ENCODE measurements at places on chromosomes 11 and 22.
A peak's percentile ranks its signal among the peaks of the same experiment; 100 is the strongest.

GRCh38 chr11:82210011-82210410 is 523.7 kb downstream of the FAM181B start:
- no peak for DNase-seq

- no peak for DNase-seq
These were observed 718 bp downstream of the CHKA start for GRCh38 chr11:68120273-68121066.

DNA sequence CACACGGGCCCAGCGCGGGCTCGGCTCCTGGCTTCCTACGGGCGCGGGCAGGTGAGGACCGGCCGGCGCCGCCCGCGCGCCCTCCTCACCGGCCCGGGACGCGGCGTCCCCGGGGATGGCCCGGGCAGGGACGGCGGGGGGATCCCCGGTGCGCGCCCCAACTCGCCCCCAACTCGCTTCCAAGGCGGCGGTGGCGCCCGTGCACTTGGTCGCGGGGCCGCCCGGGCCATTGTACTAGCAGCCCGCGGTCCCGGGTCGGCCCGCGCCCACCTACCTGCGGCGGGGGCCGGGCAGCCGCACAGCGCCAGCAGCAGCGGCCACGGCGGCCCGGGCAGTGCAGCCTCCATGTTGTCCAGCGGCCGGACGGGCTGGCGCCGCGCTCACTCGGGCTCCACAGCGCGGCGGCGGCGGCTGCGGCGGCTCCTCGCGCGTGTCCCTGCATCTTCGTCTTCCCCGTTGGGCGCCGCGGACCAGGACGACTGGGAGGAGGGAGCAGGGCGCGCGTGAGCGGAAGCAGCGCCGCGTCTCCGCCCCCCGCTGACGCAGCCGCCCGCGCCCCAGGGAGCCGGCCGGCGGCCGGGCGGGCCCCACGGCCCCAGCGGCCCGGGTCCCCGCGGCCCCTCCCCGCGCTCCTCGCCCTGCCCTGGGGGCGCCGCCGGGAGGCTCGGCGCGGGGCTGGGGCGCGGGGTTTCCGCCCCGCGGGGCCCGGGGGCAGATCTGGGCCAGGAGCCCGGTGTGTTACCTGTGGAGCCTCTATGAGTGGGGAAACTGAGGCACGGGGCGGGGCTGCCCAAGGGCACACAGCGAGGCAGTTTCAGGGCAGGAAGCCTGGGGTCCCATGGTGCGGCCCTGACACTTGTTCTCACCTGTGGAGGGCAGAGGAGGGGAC is 159.3 kb upstream of the GRK3 start:
- DNase-seq, result peak; percentile 54

GRCh38 chr11:107508858-107509244 is 51.2 kb upstream of the CWF19L2 start:
- DNase-seq, result no peak

- DNase-seq, result no peak
These were observed 5.6 kb upstream of the SH3BP1 start for GRCh38 chr22:37633625-37634416.

DNA sequence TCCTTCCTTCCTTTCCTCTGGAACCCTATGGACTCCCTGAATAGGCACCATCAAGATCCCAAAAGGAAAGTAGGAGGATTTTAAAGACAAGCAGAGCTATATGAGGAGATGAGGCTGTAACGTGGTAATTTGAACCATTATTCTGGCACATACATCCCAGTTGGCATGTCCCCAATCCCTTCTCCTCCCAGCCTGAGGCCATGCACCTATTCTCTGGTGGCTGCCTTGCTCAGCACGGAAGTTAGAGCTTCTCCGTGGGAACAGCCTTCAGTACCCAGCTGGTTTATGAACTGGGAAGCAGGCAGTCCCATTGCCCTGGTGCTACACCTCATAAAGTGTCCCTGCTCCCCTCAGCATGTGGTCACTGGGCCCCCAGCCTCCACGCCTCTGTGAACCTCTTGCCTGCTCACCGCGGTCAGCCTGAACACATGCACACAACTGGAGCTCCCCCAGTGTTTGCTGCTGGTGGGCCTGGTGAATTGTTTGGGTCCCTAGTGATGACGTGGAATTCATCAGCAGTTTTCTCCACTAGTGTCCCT is 139.9 kb upstream of the PLET1 start:
- DNase-seq, result no peak

- no peak for DNase-seq
These were observed 6.1 kb downstream of the TUBGCP6 start for GRCh38 chr22:50238755-50239154.

DNA sequence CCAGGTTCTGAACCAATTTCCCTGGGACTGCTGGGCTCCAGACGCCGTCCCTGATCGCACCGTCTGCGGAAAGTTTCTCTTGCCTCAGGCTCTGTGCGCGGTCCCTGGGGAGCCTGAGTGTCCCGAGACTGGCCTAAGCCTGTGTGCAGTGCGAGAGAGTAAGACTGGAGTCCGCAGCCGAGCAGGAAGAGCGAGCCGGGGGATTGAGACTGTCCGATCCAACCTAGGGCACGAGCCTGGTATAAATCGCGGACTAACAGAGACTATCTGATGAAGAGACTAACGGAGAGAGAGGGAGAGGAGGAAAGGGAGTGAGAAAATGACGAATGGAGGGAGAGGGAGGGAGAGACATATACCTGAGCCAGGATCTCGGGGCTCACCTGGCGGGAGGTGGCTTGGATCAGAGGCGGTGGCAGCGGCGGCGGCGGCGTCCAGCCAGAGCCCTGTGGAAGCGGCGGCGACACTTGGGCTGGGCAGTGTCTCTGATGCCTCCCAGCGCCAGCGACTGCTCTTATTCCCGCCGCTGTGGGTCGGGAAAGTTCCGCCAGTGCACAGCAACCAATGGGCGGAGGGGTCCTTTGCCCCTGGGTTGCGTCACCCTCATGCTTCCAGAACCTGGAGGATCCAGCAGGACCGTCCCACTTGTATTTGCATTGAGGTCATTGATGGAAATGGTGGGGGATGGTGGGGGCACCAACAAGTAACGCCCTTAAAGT is at the start of gene CALCA:
CALCA (minus strand) TSS at position 487 of the 716 bp plus-strand sequence. CDS start 1,159 bp downstream, outside the sequence.
- no peak for DNase-seq

- no peak for DNase-seq
These were observed 47.0 kb downstream of the AP2A2 start for GRCh38 chr11:972523-973211.

GRCh38 chr11:75351791-75352587 is 528 bp upstream of the ARRB1 start:
- DNase-seq, result no peak

DNA sequence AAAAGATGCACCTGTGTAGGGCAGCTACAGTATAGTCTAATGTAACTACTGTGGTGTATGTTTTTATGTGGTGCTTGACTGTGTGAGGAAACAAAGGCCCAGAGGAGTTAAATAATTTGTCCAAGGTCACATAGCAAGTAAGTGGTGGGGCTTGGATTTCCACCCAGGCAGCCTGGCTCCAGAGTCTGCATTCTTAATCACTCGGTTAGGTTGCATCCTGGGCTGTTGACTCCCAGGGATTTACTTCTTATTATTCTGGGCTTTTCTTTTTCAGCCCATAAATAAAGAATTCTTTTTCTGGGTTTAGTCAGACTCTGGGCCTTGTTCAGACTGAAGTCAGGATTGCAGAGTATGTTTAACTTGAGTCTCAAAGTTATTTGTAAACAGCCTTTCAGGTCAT is 82.1 kb downstream of the ARHGAP42 start:
- DNase-seq, result no peak

DNA sequence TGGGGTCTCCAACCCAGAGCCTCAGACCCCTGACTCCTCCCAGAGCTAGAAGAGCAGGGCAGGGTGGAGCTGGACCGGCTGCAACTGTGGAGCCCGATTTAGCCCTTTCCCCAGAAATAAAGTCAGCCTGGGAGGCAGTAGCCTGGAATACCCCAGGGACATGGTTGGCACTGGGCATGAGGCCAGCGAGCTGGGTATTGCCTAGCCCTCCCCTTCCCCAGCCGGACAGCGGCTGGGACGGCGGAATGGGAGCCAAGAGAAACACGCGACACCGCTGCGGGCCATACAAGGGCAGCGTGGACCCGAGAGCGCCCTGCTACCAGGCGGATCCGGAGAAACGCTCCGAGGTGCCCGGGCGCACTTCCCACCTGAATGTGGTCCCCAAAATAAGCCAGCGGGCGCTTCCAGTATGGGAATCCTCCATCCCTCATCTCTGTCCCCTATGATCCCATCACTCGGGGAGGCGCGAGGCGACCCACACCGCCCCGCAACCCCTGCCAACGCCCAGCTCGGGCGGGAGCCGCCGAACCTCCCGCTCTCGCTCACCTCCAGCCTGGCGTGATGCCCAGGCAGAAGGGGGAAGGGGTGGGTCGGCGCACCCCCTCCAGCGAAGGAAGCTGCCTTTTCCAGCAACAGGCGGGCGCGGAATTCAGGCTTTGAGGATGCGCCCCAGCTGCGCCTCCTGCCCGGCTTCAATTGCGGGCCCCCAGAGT is 758 bp downstream of the MCAM start:
- no peak for DNase-seq

GRCh38 chr11:42237701-42238235 is 778.3 kb upstream of the LRRC4C start:
- no peak for DNase-seq

DNA sequence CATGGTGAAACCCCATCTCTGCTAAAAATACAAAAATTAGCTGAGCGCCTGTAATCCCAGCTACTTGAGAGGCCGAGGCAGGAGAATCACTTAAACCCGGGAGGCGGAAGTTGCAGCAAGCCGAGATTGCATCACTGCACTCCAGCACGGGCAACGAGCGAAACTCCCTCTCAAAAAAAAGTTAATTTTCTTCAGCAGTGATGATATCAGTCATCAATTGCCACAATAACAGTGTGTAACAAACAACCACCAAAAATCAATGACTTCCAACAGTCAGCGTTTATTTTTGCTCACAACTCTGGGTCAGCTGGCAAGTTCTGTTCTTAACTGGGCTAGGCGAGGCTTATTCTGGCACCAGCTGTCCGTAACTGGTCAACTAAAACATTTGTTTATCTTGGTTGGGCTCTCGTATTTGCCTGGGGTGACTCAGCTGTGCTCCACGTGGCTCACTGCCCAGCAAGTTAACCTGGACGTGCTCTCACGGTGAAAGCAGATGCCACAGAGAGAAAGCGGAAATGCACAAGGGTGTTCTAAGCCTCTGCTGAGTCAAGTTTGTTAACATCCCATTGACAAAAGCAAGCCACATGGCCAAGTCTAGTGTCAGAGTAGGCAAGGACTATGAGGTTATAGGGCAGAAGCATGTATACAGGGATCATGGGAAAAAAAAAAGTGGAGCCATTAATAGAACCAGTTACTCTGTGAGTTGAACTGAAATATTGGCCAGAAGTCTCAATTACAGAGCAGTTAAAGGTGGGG is 52.1 kb downstream of the LHFPL7 start:
- DNase-seq, result no peak

DNA sequence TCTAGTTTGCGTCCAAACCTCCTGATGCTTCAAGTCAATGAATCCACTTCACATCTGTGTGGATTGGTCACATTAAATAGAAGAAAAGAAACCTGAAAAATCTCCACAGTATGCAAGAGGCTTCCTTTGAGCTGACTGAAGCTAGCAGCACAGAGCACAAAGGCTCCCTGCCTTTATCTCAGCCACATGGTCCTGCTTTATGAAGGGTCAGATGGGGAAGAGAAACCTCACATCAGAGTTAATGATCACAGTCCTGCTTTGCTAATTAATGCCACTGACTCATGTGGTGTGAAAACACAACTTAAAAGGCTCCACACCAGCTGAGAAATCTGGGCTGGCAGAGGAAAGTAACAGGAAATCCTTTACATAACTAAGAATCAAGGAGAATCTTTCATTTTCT is 1291.0 kb downstream of the LRRC4C start:
- DNase-seq, result no peak

- DNase-seq, result no peak
These were observed 149.2 kb downstream of the MIAT start for GRCh38 chr22:26806445-26807175.

DNA sequence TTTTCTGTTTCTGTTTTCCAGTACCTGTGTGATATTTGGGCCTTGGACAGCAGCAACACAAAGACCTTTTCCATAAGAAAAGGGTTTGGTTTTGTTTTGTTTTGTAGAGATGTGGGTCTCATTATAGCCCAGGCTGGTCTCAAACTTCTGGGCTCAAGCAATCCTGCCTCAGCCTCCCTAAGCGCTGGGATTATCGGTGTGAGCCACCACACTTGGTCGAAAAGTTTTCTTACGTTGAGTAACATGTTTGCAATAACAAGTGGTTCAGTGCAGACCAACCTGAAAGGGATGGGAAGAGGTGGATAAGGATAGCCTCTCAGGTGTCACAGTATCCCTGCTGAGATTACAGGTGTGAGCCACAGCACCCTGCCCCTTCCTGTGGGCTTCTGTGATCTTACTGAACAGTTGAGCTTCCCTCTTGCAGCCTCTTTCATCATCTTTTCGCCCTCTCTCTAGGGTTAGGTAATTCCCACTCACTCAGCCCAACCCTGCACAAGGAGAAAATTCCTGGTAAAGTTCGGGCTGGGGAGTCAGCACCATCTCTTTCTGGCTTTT is 3.5 kb upstream of the MRPL48 start:
- DNase-seq, result no peak

GRCh38 chr11:70327717-70328116 is 57.2 kb downstream of the PPFIA1 start:
- DNase-seq, result no peak

GRCh38 chr11:68460741-68461574 is at the start of gene PPP6R3:
TSS of gene PPP6R3 (plus strand) at chr11:68460752. CDS start at chr11:68537665, 76,913 bp downstream.
- DNase-seq, result no peak

- no peak for DNase-seq
These were observed 37.7 kb downstream of the NF2 start for GRCh38 chr22:29641042-29641699.

DNA sequence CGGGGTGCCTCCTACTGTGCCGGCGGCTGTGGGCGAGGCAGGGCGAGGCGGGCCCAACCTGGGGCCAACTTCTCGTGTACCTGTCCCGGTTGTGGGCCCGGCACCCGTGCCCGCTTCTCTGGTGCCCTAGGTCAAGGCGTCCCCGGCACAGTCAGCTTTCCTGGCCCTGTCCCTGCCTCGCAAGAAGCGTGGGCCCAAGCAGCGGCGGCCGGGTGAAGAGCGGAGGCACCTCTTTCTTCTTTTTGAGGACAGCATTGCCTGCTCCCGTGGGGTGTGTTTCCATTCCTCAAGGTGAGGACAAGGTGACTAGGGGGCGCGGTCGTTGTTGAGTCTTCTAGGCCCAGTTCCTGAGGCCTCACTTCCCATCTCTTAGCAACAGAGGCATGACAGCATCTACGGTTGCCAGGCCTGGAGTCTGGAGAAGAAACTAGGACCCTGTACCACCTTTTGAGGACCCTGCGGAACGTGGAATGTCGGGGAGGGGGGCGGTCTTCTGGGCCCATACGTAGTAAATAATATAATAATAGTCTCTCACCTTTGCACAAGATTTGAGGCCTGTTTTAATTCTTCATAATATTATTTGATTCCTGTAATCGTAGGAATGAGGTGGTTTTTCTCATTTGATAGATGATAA is 418 bp downstream of the ACO2 start:
- DNase-seq, result no peak

- DNase-seq, result no peak
These were observed 308.8 kb downstream of the TBC1D22A start for GRCh38 chr22:47071078-47071806.

- DNase-seq, result no peak
These were observed 10.1 kb downstream of the IRAG1 start for GRCh38 chr11:10683429-10683828.

- no peak for DNase-seq
These were observed 37.5 kb upstream of the DDI1 start for GRCh38 chr11:103998826-103999508.

- no peak for DNase-seq
These were observed 5.5 kb downstream of the C11orf21 start for GRCh38 chr11:2295971-2296912.
